ENCODE measurements at places on chromosomes 2 and 18. TPM values are rescaled to one million over a fixed set of nuclear protein-coding genes. Genes with fewer than 3 reads are reported as not detected.

- no peak for DNase-seq
These were observed 100.2 kb downstream of the CYRIA start for GRCh38 chr2:16565481-16565880.

- peak; percentile 25 for DNase-seq
These were observed 98.2 kb upstream of the B3GNT7 start for GRCh38 chr2:231297108-231297908.

GRCh38 chr18:21486905-21487437 lies 113.5 kb downstream of the ESCO1 start:
- no peak for DNase-seq

Gene DPYSL5
- total RNA-seq = not detected

DNA sequence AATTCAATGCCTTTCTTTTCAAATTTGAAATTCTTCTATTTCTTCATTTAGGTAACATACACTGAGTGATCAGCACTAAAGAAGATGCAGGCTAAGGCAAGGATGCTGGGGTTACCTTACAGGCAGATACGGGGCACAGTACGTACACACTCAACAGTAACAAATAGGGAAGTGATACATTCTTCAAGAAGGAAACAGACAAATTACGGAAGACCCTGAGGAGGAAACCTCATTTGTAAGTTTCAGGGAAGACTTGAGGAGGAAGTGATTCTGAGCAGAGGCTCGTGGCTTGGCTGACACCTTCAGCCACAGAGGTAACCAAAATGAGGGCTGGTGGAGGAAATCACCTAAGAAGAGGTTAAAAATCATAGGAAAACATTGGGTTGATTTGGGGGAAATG lies 1108.3 kb upstream of the KLHL29 start:
- no peak for DNase-seq

- peak; percentile 36 for DNase-seq
These were observed 854 bp downstream of the GPR155 start for GRCh38 chr2:174485788-174486562.

DNA sequence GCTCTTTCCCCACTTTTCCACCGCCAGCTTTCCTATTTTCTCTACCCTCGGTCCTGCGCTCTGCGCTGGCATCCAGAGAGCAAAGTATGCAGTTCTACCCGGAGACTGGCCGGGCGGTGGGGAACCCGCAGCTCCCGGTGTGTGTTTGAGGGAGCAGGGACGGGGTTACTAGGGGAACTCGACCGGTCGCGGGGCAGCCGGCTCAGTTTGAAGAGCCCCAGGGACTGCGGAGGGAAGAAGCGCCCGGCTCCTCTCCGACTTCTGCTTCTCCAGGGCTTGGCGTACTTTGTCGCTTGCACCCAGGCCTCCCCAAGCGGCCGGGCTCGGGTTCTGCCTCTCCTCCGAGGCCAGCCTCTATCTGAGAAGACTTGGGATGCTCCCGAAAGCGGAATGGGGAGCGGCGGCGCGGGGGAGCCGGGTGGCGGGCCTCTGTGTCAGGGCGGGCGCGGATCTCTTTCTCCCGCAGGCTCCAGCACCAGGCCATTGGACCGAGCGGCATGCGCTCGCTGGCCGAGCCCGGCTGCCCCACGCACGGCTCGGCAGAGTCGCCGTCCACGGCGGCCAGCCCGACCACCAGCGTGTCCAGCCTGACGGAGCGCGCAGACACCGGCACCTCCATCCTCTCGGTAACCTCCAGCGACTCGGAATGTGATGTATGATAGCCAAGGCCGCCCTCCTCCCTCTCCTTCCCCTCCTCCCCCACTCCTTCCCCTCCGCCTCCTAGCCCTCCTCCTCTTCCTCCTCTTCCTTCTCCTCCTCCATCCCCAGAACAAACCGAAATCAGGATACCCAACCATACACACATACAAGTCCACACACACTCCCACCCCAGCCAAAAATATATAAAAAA lies 2.8 kb downstream of the SIX3 start:
- DNase-seq = no peak

Data from activated T-cell treated with anti-CD3 and anti-CD28 coated beads, Interleukin-2, amount 50 U/mL, for 72 hours (primary cell).